Activated CD8-positive, alpha-beta memory T cell treated with anti-CD3 and anti-CD28 coated beads, Interleukin-2, amount 10 ng/mL, durations not matched to agents 7 days and 5 days (primary cell): ENCODE measurements at places on chromosomes 6 and 20. TPM values are rescaled to one million over a fixed set of nuclear protein-coding genes. Genes with fewer than 3 reads are reported as not detected.
A peak's percentile ranks its signal among the peaks of the same experiment; 100 is the strongest.

- peaks cover 13% of the 10 kb centered on the region for H3K4me1 ChIP-seq
- no peaks in the 10 kb centered on the region for H3K36me3 ChIP-seq
- no peak overlapping the region for H3K27ac ChIP-seq
- H3K4me3 ChIP-seq: no peak overlapping the region
Observed at GRCh38 chr6:24761851-24762250, 12.9 kb upstream of the GMNN start.

The STX11 gene
- total RNA-seq: 29.0 TPM

- no peaks in the 10 kb centered on the region for H3K27me3 ChIP-seq
- no peaks in the 10 kb centered on the region for H3K36me3 ChIP-seq
- DNase-seq: peak; percentile 61
Observed at GRCh38 chr6:110567957-110568696, 91.7 kb upstream of the SLC22A16 start.

DNA sequence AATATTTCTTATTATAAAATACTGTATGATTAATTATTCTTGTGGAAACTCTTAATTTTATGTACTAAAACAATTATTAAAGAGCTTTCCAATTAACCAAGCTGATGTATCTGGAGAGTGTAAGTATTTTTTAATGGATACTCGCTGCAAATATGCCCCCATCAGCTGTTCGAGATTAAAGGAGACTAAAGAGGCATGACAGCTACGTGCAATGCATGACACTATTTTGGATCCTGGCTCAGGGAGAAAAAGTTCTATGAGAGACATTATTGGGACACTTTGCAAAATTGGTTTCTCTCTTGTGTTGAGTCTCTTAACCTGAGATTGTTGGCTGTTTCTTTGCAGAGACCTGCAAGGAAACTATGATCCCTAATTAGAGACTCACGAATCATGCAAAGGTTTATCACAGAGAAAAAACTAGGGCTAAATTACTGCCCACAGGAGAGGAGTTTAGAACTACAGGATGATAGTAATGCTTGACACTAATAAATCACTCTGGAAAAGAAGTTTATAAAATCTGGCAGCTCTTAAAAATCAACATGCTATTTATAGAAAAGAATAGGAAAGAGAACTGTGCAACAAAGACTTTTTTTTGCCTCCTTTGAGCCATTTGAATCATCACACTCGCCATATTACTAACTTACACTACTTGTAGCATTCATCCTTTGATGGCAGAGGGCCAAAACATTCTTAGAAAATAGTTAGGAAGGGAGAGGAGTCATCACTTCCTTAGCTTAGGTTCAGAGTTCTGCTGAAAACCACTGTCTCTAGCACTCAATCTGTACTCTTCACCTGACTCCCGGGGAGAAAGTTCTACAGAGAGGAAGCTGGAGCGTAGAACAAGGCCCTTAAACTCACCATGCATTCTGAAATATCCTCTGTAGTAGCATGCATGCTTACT lies 25.3 kb downstream of the NRN1 start:
- DNase-seq: no peak
- H3K27me3 ChIP-seq: peaks cover 46% of the 10 kb centered on the region
- no peaks in the 10 kb centered on the region for H3K36me3 ChIP-seq
- H3K4me3 ChIP-seq: no peak overlapping the region

The SMIM8 gene
- total RNA-seq: 7.7 TPM

DNA sequence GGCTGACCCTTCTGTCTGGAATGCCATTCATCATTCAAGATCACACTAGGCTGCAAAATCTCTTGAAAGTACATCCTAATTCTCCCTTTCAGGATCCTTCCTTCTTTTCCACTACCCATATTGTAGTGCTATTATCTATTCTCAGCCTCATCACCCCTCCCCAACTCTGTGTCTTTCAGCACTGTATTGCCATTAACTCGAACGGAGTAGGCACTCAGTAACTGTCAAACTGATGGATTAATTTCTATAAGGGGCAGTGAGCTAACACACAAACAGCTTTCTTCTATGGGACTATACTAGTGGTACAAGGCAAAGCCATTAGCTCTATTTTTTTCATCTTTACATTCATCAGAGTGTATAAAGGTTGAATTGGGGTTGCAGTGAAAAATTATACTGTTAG lies 46.6 kb downstream of the LAMA4 start:
- H3K4me3 ChIP-seq: no peak overlapping the region
- H3K36me3 ChIP-seq: no peaks in the 10 kb centered on the region
- H3K27ac ChIP-seq: no peak overlapping the region
- H3K27me3 ChIP-seq: peaks cover 58% of the 10 kb centered on the region
- H3K4me1 ChIP-seq: no peaks in the 10 kb centered on the region

- no peaks in the 10 kb centered on the region for H3K4me1 ChIP-seq
- no peak overlapping the region for H3K4me3 ChIP-seq
- H3K36me3 ChIP-seq: no peaks in the 10 kb centered on the region
- no peak overlapping the region for H3K27ac ChIP-seq
- DNase-seq: no peak
- H3K27me3 ChIP-seq: peaks cover 5% of the 10 kb centered on the region
Observed at GRCh38 chr20:25125636-25126035, 43.7 kb upstream of the VSX1 start.

GRCh38 chr6:74248966-74249365 lies 553.0 kb downstream of the CD109 start:
- no peak for DNase-seq
- no peaks in the 10 kb centered on the region for H3K27me3 ChIP-seq
- no peak overlapping the region for H3K4me3 ChIP-seq

DNA sequence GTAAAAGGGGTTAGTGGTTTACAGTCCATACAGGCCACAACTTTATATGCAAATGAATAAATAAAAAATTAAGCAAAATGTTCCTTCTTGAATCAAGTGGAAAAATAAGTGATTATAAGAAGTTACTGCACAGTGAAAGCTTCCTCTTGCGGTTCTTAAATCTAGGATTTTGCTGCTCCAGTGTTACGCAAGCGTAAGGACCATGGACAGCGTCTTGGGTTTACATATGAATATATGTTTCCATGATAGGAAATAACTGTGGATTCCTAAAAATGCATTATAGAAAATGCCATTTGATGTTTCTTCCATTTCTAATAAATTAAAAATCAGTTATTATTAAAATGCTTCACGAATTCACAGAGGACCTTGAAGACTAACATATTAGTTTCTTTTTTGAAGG lies 176.6 kb upstream of the POU3F2 start:
- H3K4me1 ChIP-seq: no peaks in the 10 kb centered on the region
- no peaks in the 10 kb centered on the region for H3K36me3 ChIP-seq
- no peaks in the 10 kb centered on the region for H3K27me3 ChIP-seq
- DNase-seq: peak; percentile 42
- no peak overlapping the region for H3K4me3 ChIP-seq

DNA sequence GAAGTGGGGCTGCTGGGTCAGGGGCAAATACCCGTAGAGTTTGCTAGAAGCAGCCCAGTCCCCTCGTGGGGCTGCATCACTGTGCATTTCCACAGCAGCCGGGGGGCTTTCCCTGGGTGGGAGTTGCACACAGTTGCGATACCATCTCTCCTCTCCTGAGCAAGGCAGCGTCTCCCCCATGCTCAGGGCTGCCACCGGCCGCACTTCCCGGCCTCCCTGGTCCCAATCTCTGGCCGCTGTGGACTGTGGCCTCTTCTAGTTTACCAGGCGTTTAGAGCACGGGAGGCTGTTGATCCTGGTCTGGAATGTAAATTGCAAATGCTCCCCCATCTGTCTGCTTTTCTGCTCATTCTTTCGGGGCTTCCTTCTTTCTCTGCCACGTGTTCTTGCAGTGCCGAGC lies 31.1 kb downstream of the OSBPL2 start:
- no peaks in the 10 kb centered on the region for H3K4me1 ChIP-seq
- H3K36me3 ChIP-seq: peaks cover 7% of the 10 kb centered on the region
- H3K4me3 ChIP-seq: no peak overlapping the region
- no peak for DNase-seq
- no peak overlapping the region for H3K27ac ChIP-seq
- no peaks in the 10 kb centered on the region for H3K27me3 ChIP-seq

The OR2W1 gene
- not detected for total RNA-seq

GRCh38 chr20:58531657-58532056 lies 16.5 kb upstream of the APCDD1L start:
- DNase-seq: no peak
- H3K27ac ChIP-seq: no peak overlapping the region
- peaks cover 9% of the 10 kb centered on the region for H3K36me3 ChIP-seq
- H3K4me3 ChIP-seq: no peak overlapping the region
- no peaks in the 10 kb centered on the region for H3K4me1 ChIP-seq

GRCh38 chr6:134675110-134676054 lies 274.5 kb downstream of the ALDH8A1 start:
- H3K27me3 ChIP-seq: no peaks in the 10 kb centered on the region
- DNase-seq: no peak
- no peaks in the 10 kb centered on the region for H3K36me3 ChIP-seq
- no peak overlapping the region for H3K27ac ChIP-seq
- peaks cover 4% of the 10 kb centered on the region for H3K4me1 ChIP-seq

The HDGFL1 gene
- not detected for total RNA-seq

GRCh38 chr6:4021854-4022695 lies 56.9 kb downstream of the FAM217A start:
- peaks cover 32% of the 10 kb centered on the region for H3K36me3 ChIP-seq
- peak overlapping the region; percentile 97 for H3K27ac ChIP-seq
- H3K4me1 ChIP-seq: peaks cover 59% of the 10 kb centered on the region
- H3K4me3 ChIP-seq: peak overlapping the region; percentile 85
- DNase-seq: no peak
- H3K27me3 ChIP-seq: no peaks in the 10 kb centered on the region

- H3K36me3 ChIP-seq: no peaks in the 10 kb centered on the region
- H3K27ac ChIP-seq: no peak overlapping the region
- DNase-seq: no peak
- no peak overlapping the region for H3K4me3 ChIP-seq
Observed at GRCh38 chr6:169490246-169490641, 211.6 kb downstream of the WDR27 start.

DNA sequence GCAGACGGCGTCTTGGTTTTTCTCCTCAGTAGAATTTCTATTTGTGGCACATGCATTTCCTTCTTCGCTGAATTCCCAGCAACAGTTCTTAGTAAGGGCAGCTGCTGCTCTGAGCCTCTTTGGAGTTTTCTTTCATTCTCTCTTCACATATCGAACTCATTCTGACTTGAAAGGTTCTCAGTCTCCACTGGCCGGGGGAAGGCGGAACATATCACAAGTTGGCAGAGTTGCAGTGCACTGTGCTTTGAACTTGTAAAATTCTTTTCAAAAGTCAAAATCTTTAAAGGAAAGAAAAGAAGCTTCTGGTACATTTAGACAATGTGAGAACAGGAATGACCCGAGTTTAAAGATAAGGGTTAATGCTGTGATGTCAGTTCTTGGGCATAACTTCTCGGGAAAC lies 286.1 kb upstream of the MAP3K7 start:
- no peak overlapping the region for H3K27ac ChIP-seq
- DNase-seq: no peak
- H3K4me1 ChIP-seq: no peaks in the 10 kb centered on the region
- H3K4me3 ChIP-seq: no peak overlapping the region
- no peaks in the 10 kb centered on the region for H3K36me3 ChIP-seq
